Kidney epithelial cell (primary cell): ENCODE measurements at places on chromosomes 3 and 15. TPM values are rescaled to one million over a fixed set of nuclear protein-coding genes. Genes with fewer than 3 reads are reported as not detected.

The ILDR1 gene
- 3.7 and 4.4 TPM in 2 replicates for total RNA-seq

The MED12L gene
- 1.3 and 1.8 TPM in 2 replicates for total RNA-seq

The GDPGP1 gene
- 8.1 and 11.0 TPM in 2 replicates for total RNA-seq

The FANCD2OS gene
- not detected in 2 replicates for total RNA-seq

The KNL1 gene
- 3.2 and 3.8 TPM in 2 replicates for total RNA-seq

- no peak for DNase-seq
These were observed 2.1 kb upstream of the CCDC80 start for GRCh38 chr3:112642912-112643506.

GRCh38 chr3:97940034-97940433 is 32.2 kb downstream of the RIOX2 start:
- DNase-seq, result no peak

- no peak for DNase-seq
These were observed 29.6 kb upstream of the TLE3 start for GRCh38 chr15:70127288-70127746.

DNA sequence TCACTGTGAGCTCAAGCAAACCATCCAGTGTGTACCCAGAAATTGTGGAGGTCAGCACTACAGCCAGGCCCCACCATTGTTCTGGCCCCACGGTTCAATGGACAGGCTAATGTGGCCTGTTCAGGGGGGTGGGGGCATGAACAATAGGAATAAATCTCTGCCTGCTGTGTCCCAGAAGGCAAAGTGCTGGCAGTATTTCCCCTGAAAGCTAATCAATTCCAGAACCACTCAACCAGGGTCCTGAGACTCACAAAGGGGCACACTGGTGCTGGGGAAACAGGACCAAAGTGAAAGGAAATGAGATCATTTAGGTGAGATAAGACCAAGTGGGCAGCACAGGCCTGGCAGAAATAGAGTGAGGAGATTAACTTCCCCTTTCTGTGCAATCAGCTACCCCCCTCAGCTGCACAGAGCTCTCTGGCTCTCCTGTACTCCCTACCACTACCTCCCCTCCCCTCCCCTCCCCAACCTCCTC is 11.5 kb downstream of the CRYGS start:
- peak; percentile 10 for DNase-seq

DNA sequence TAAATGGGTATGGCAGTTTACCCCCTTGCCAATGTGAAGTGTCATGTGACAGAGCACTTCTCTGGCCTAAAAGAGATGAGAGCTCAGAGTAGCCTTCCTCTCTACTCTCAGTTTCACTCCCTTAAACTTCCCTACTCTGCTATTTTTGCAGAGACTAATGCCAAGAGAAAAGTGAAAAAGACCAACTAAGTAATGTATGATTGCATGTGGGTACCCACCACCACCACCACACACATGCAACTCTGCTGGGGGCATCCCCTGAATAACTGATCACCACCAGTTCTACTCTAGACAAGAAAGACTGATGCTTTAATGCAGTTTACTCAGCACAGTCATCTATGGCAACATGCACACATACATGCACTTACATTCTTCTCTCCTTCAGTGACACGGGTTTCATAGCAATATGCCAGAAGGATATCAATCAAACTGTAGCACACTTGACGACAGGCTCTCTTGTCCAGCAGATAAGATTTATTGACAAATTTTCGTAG is 31.3 kb downstream of the SHQ1 start:
- DNase-seq, result no peak

DNA sequence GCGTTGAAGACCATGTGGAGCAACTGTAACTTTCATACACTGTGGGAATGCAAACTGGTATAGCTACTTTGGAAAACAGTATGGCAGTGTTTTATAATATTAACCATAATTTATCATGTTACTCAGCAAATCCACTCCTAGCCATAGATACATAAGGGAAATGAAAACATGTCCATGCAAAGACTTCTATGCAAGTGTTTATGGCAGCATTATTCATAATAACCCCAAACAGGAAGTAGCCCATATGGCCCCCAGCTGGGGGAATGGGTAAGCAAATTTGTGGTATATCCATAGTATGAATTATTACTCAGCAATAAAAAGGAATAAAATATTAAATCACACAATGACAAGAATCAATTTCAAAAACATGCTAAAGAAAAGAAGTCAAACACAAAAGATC is 23.0 kb upstream of the GATA2 start:
- no peak for DNase-seq

- DNase-seq, result no peak
These were observed 147.0 kb downstream of the PDE8A start for GRCh38 chr15:85128621-85129020.

- DNase-seq, result no peak
These were observed 293.5 kb downstream of the UACA start for GRCh38 chr15:70469651-70470555.

GRCh38 chr3:33277193-33277882 is at the start of gene FBXL2:
Gene FBXL2 (plus strand): TSS chr3:33277442. CDS start chr3:33277513, 71 bp downstream.
- no peak for DNase-seq

- no peak for DNase-seq
These were observed 153.4 kb downstream of the OTOL1 start for GRCh38 chr3:161649900-161650484.

- no peak for DNase-seq
These were observed at the start of gene ALPK3 for GRCh38 chr15:84816694-84817465. Gene ALPK3 (plus strand): TSS chr15:84817356. CDS start chr15:84817453, 97 bp downstream.

DNA sequence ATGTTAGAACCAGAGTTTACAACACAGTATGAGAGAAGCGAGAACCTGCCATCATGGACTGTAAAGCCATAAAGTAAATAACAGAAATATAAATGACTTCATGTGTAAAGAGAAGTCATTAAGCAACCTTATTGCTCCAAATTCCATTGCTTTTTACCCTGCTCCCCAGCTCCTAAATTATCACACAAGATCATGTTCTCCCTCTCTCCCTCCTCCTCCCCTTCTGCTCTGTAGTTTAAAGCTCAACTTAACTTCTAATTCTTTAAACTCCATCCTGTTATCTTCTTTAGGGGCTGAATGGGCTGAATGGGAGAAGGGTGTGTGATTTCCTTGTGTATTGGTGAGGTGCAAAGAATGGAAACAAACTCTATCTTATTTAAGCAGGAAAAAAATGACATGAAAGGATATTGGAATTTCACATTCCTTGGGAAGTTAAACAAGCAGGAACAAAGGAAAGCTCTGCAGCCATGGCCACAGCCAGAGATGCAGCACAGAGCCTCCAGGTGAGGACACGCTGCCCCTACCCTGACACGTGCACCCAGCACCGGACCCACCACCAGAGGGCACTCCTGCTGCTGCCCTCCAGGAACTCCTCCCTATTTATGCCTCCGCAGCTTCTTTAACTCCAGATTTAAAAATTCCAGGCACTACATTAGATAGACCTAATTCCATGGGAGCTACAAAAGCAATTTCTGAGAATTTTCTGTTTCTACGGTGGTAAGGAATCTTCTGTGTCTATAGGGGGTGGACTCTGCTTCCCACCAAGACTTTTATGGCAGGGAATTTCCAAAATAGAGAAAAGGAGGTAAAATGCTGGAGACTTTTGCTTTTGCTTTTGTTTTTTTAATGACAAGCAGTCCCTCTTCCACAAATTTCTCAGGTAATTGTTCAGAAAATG is 76.9 kb upstream of the ABI3BP start:
- DNase-seq, result no peak

GRCh38 chr3:155690921-155691320 is 54.0 kb downstream of the PLCH1 start:
- DNase-seq, result no peak
